Natural killer cell treated with Interleukin-12 subunit alpha and Interleukin-12 subunit beta and Interleukin-15 and Interleukin-18, amount 100 ng/mL, for 72 hours (primary cell): ENCODE measurements at places on chromosomes 7 and 10. TPM values are rescaled to one million over a fixed set of nuclear protein-coding genes. Genes with fewer than 3 reads are reported as not detected.

The LIPJ gene
- not detected for total RNA-seq

- no peak for DNase-seq
- H3K4me1 ChIP-seq: peaks cover 5% of the 10 kb centered on the region
- no peaks in the 10 kb centered on the region for H3K36me3 ChIP-seq
- H3K4me3 ChIP-seq: no peak overlapping the region
- H3K27ac ChIP-seq: no peak overlapping the region
- peaks cover 60% of the 10 kb centered on the region for H3K27me3 ChIP-seq
Measured at GRCh38 chr10:117168729-117169128, 28.6 kb upstream of the KCNK18 start.

The H2BK1 gene
- not detected for total RNA-seq

The SOSTDC1 gene
- not detected for total RNA-seq

DNA sequence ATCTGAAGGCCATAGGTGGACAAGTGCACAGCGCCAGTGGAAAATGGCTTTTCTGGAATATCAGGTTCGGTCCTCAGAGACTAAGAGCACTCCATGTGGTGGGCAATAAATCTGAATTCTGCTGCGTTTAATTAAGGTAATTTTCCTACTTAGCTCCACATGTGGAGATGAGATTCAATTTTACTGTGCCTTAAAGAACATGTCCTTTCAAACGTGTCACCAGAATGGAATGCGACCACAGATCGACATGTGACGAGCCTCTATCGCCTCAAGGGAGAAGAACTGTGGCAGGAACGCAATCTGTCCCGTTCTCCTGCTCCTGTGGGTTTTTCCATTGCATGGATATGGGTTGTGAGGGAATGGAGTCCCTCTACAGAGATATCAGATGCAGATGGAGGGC lies 205.3 kb upstream of the ZNF32 start:
- H3K27me3 ChIP-seq: no peaks in the 10 kb centered on the region
- no peaks in the 10 kb centered on the region for H3K4me1 ChIP-seq
- H3K4me3 ChIP-seq: no peak overlapping the region

GRCh38 chr7:20107582-20107981 lies 109.6 kb downstream of the MACC1 start:
- H3K27me3 ChIP-seq: no peaks in the 10 kb centered on the region

DNA sequence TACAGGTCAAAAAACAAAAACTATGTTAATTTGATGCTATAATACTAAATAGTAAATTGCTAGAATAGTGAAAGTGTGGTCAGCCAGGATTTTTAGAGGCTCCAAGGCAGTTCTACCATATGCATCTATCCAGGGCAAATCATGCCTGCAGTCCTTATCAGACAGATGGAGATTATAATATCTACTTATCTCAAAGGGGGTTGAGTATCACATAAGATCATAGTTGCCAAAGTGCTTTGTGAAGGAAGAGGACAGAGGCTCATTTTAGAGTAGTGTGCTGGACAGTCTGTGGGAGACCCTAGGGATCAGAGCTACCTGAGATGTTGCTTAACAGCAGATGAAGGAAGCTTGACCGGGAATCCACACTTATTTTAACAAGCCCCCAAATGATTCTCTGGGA lies 3.2 kb downstream of the ICA1 start:
- H3K27ac ChIP-seq: no peak overlapping the region
- peaks cover 41% of the 10 kb centered on the region for H3K27me3 ChIP-seq
- peaks cover 5% of the 10 kb centered on the region for H3K4me1 ChIP-seq
- no peak overlapping the region for H3K4me3 ChIP-seq

The NME8 gene
- total RNA-seq: not detected

The GRB10 gene
- total RNA-seq: 0.48 TPM

GRCh38 chr10:120517881-120518484 lies 61.0 kb downstream of the PLPP4 start:
- peaks cover 8% of the 10 kb centered on the region for H3K27me3 ChIP-seq
- no peak overlapping the region for H3K27ac ChIP-seq
- no peak overlapping the region for H3K4me3 ChIP-seq

- no peak for DNase-seq
- H3K36me3 ChIP-seq: no peaks in the 10 kb centered on the region
- peaks cover 5% of the 10 kb centered on the region for H3K4me1 ChIP-seq
- no peak overlapping the region for H3K27ac ChIP-seq
Measured at GRCh38 chr10:60459701-60460457, 70.2 kb upstream of the ANK3 start.

- no peak overlapping the region for H3K4me3 ChIP-seq
- H3K4me1 ChIP-seq: peaks cover 19% of the 10 kb centered on the region
- H3K27ac ChIP-seq: no peak overlapping the region
- no peak for DNase-seq
- H3K27me3 ChIP-seq: no peaks in the 10 kb centered on the region
Measured at GRCh38 chr7:112292162-112292561, 85.7 kb downstream of the ZNF277 start.

DNA sequence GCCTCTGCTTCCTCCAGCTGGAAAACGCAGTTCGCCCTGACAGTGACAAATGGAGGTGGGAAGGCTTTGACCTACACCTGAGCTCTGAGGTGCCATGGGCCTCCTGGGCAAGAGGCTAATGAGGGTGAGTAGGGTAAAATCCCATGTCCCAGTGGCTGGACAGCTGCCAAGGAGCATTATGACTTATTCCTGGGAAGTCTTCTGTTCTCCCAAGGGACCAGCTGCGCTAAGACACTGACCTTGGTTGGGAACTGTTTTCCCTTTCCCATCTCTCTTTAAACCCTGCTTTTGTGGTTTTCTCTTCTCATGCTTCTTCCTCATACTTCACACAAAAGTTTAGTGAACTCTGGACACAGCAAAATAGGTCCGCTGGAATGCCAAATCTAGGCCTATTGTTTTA lies 72.6 kb downstream of the COPG2 start:
- DNase-seq: no peak
- H3K27ac ChIP-seq: no peak overlapping the region
- H3K27me3 ChIP-seq: no peaks in the 10 kb centered on the region
- no peak overlapping the region for H3K4me3 ChIP-seq
- H3K36me3 ChIP-seq: no peaks in the 10 kb centered on the region

The MRC1 gene
- total RNA-seq: not detected

The MYPN gene
- not detected for total RNA-seq

- H3K36me3 ChIP-seq: no peaks in the 10 kb centered on the region
- no peak overlapping the region for H3K4me3 ChIP-seq
- peaks cover 9% of the 10 kb centered on the region for H3K4me1 ChIP-seq
Measured at GRCh38 chr10:127310923-127311322, 114.5 kb upstream of the INSYN2A start.

- no peak overlapping the region for H3K27ac ChIP-seq
- H3K4me3 ChIP-seq: no peak overlapping the region
Measured at GRCh38 chr7:94332571-94332970, 62.1 kb upstream of the COL1A2 start.

The PNLIP gene
- not detected for total RNA-seq

- H3K27ac ChIP-seq: peak overlapping the region; percentile 53
- H3K4me3 ChIP-seq: no peak overlapping the region
- peaks cover 18% of the 10 kb centered on the region for H3K36me3 ChIP-seq
- no peak for DNase-seq
Measured at GRCh38 chr7:36644625-36645422, 79.5 kb downstream of the AOAH start.

GRCh38 chr10:126670895-126671261 lies 385 bp upstream of the C10orf90 start:
- no peaks in the 10 kb centered on the region for H3K36me3 ChIP-seq
- H3K27me3 ChIP-seq: no peaks in the 10 kb centered on the region
- H3K4me3 ChIP-seq: no peak overlapping the region
- no peak for DNase-seq
- H3K27ac ChIP-seq: no peak overlapping the region

GRCh38 chr7:39453743-39454355 lies 112.4 kb upstream of the YAE1 start:
- H3K27ac ChIP-seq: no peak overlapping the region
- no peak overlapping the region for H3K4me3 ChIP-seq
- peaks cover 14% of the 10 kb centered on the region for H3K27me3 ChIP-seq
- no peaks in the 10 kb centered on the region for H3K36me3 ChIP-seq
- no peaks in the 10 kb centered on the region for H3K4me1 ChIP-seq

GRCh38 chr10:662686-663465 lies 26.6 kb downstream of the DIP2C start:
- no peak overlapping the region for H3K27ac ChIP-seq
- H3K27me3 ChIP-seq: peaks cover 7% of the 10 kb centered on the region
- no peak for DNase-seq
- peaks cover 30% of the 10 kb centered on the region for H3K4me1 ChIP-seq
- no peaks in the 10 kb centered on the region for H3K36me3 ChIP-seq

DNA sequence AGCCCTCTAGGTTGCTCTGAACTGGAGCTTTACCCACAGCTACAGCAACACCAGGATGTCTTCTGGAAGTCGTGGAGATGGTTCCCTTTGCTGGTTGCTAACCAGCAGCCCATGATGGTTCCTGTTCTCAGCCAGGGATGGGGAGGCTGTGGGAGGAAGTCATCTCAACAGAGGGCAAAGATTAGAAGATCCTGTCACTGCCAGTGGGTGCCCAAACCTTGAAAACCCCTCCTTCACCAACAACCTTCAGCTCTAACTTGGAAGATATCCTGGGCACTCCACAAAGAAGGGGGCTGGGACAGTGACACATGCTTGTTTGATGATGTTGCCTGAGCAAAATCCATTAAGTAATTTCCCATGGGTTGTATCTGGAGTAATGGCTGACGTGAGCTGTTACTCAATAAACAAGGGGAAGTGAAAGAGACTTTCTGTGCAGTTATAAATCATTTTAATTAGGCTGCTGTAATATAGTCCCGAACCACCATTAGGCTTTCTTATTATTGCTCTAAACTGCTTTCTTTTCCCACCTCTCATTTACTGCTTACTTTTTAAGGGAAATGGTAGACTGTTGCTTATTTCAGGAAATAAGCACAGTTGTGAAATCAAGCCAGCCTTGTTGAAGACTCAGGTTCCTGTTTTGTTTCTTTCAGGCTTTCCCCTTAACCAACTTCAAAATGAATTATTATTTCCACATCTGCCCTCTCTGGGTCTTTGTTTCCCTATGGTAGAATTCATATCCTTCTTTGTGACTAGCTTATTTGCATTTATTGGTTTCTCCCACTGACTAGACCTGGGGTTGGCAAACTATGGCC lies 124.8 kb downstream of the PPP1R17 start:
- no peaks in the 10 kb centered on the region for H3K27me3 ChIP-seq
- H3K4me3 ChIP-seq: no peak overlapping the region
- no peak overlapping the region for H3K27ac ChIP-seq

GRCh38 chr7:15248514-15248913 lies 313.3 kb downstream of the AGMO start:
- no peak overlapping the region for H3K4me3 ChIP-seq
- no peak for DNase-seq
- H3K27me3 ChIP-seq: no peaks in the 10 kb centered on the region
- H3K36me3 ChIP-seq: peaks cover 6% of the 10 kb centered on the region

DNA sequence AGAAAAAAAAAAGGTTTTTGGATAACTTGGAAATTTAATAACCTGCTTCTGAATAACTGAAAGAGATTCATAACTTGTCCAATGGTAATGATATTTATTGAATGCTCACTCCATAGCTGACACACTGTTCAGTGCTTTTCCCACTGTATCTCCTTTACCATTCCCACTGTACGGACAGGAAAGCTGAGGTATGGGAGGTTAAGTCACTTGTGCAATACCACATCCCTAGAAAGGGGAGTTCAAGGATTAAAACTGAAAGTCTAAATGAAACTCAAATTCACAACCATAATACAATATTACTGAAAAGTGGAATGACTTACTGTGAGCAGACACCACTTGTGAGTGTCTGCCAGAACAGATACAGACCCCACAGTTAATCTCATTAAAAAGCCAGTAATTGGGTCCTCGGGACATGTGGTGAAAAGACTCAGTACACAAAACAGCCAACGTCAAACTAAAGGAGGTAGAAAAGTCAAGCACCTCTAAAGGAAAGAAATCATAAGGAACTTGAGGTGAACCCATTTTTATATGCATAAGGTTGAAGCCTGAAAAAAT lies 13.8 kb upstream of the RHOBTB1 start:
- no peak overlapping the region for H3K4me3 ChIP-seq
- H3K36me3 ChIP-seq: no peaks in the 10 kb centered on the region
- H3K27me3 ChIP-seq: peaks cover 2% of the 10 kb centered on the region
- H3K27ac ChIP-seq: no peak overlapping the region
- no peak for DNase-seq
- no peaks in the 10 kb centered on the region for H3K4me1 ChIP-seq

The AKR1C1 gene
- total RNA-seq: 1.0 TPM
